Activated CD8-positive, alpha-beta memory T cell treated with anti-CD3 and anti-CD28 coated beads, Interleukin-2, amount 50 U/mL, for 48 hours (primary cell): ENCODE measurements at places on chromosomes 5 and 9.

- DNase-seq = no peak
These were observed 8.8 kb upstream of the N4BP3 start for GRCh38 chr5:178104492-178104891.

GRCh38 chr9:25481372-25481771, 196.9 kb downstream of the TUSC1 start:
- DNase-seq = no peak

- no peak for DNase-seq
These were observed 21.4 kb upstream of the LECT2 start for GRCh38 chr5:135976216-135976615.

DNA sequence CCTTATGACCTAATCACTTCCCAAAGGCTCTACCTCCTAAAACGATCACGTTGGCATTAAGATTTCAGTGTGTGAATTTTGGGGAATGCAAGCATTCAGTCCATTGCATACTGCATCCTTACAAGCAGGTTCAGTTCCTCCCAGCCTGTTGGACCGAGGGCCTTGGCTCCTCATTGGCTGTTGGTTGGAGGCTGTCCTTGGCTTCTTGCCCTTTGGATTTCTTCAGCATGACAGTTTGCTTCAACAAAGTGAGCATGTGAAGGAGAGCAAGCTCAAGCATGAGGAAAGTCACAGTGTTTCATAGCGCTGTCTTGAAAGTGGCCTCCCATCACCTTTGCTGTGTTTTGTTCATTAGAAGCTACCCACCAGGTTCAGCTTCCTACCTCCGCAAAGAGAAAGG, 109.5 kb downstream of the GADD45G start:
- no peak for DNase-seq

DNA sequence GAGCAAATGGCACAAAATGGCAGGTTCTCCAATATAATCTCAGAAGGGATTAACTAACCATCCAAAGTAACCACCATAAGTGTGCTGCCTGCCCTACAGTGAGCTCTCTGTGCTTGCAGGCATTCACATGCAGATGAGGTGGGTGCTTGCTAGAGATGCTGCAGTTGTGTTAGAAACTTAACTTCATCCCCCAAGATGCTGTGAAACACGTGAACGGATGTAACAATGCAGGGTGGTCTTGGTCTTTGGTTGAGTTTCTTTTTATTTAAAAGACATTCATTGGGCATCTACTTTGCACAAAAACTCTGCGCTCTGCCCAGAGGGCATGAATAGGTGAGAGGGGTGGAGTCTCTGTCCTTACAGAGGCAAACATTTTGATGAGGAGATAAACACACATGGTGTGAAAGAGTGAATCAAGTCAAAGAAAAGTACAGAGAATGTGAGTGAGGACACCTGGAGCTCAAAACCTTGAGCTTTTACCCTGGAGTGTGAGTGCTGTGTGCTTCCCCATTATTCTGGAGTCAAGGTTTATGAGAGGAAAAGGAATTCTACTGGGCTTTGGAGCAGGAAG, 143.9 kb upstream of the DAP start:
- no peak for DNase-seq

GRCh38 chr9:104772714-104773510, 9.0 kb downstream of the NIPSNAP3B start:
- no peak for DNase-seq

DNA sequence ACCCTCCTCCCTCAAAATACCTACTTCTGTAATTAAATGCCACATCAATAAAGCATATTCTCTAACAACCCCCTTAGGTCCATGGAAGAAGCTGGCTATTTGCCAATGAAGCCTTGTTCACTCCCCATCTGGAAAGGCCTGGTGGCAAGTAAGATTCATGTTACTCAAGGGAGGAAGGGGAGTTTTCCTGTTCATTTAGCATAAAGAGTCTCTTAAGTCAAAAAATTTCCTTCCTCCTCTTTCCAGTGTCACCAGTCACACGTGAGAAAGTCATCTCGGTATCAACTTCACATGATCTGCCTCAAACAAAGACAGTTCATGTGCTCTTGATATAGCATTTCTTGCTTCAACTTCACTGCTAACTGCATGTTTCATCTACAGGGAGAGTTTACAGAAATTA, 32.7 kb upstream of the RIC1 start:
- no peak for DNase-seq

- DNase-seq = peak; percentile 82
These were observed at the start of gene CAMK4 for GRCh38 chr5:111223787-111224560. Gene CAMK4, plus strand, starts transcription at chr5:111224384. Its CDS starts 100 bp downstream, at chr5:111224484.

DNA sequence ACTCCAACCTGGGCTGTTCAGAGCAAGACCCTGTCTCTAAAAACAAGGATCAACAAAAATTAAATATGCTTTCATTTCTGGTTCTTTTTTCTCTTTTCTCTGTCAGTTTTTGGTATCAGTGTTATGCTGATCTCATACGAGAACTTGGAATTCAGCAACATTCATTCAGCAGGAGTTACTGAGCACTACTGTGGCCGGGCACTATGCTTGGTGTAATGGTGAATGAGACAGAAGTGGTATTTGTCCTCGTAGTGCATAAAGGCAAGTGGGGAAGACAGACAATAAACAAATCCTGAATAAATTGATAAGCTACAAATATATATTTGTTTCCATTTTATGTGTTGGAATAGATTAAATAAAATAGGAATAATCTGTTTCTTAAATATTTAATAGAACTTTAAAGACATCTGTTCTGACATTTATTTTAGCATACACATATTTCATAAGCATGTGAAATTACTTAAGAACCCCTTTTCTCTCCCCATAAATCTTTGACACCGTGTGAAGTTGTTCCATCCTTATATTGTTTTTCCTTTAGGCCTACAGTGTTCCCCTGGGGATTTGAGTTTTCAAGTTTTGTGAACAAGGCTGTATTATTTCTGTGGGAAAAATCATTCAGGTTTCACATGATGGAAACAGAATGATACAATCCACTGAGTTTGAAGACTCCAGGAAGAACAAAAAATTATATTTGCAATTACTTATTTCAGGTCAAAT, 24.6 kb downstream of the UBAP1 start:
- no peak for DNase-seq

DNA sequence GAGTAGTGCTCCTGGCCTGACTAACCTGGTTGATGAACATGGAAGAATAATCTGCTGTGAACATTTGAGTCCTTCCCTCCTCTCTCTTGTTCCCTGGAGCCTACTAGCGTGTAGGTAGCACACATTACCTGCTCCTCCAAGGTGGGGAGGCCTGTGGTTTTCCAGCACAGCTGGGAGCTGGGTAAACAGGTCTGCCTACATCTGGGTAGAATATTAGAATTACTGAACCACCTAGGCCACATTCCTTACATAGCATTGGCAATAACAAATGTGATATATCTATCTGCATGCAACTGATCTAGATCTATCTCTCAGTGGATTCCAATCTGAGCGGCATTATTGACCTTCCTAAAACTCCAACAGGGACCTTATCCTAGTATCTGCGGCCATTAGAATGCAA, 151.0 kb upstream of the ZNF366 start:
- DNase-seq = no peak

DNA sequence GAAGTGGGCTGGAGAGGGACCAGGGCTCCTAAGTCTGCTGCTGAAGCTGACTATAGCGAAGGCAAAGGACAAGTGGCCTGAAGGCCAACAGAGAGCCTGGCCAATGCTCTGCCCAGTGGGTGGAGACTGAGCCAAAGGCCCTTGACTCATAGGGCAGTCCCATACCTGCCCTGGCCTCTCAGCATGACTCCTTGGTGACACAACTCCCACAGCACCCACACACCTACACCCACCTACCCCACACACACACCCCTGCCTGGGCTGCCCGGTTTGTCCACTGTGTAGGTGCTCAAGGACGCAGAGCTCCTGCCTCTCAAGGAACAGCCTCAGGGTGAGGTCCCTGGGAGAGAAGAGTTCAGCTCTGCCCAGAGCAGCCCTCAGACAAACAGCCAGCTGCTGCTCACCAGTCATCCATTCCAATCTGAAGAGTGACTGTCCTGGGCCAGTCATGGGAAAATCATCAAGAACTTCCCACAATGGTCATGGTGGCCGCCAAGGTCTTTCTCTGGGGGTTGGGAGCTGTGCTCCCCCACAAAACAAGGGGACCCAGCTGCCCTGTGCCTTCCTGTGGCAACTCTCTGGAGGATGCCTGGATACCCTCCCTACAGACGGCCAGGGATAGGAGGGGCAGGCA, 5.0 kb downstream of the TNIP1 start:
- no peak for DNase-seq

- DNase-seq = no peak
These were observed 149.7 kb downstream of the SGCD start for GRCh38 chr5:156476678-156477077.

- DNase-seq = no peak
These were observed 7.1 kb downstream of the NFX1 start for GRCh38 chr9:33297432-33297831.

- no peak for DNase-seq
These were observed 974.2 kb upstream of the C9orf72 start for GRCh38 chr9:28547527-28547926.

DNA sequence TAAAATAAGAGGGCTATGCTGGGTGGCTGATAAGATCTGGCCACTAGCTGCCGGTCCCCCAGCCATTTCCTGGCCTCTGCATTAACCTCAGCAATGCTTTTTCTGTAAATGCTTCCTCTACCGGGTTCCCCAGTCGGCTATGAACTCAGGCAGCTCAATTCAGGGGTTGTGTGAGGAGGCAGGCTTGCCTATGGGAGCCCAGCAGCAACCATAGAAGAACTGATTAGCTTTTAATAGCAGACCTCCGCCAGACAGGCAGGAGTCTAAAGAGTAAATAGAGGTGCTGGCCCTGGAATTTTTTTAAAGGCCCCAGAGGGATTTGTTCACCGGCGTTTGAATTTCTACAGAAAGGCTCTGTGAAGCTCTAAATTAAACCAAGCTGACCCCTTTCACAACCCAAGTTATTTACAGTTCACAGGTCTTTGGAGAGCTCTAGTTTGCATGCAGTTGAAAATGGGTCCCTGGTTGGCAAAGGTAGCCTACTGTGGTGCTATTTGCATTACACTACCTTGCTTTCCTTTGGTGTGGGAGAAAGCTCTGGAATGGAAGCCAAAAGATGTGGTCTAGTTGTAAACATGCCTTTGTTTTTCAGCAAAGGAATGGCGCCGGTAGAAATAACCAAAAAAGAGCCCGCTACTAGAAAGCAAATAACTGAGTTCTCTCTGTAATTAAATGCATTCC, 289.7 kb upstream of the SEMA6A start:
- no peak for DNase-seq

- DNase-seq = no peak
These were observed 545 bp downstream of the HMGCS1 start for GRCh38 chr5:43312699-43313034.

GRCh38 chr9:135533674-135534073, 12.3 kb upstream of the OBP2A start:
- DNase-seq = peak; percentile 20

DNA sequence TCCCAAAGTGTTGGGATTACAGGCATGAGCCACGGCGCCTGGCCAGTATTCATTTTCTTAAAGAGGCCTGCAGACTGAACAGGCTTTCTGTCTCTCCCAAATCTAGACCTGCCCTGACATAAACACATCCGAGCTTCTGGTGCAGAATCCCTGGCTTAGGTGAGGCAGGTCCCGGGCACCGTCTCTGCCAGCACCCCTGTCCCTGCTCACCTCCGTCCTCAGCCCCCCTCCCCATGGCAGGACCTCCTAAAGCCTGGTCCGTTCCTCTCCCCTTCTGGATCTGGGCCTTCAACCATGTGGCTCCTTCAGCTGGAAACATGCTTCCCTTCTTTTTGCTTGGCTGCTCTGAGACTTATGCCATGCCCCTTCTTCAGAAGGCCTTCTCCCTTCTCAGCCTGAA, 22.7 kb upstream of the RXRA start:
- no peak for DNase-seq

GRCh38 chr5:90054612-90055011, 354.9 kb downstream of the CETN3 start:
- DNase-seq = no peak

DNA sequence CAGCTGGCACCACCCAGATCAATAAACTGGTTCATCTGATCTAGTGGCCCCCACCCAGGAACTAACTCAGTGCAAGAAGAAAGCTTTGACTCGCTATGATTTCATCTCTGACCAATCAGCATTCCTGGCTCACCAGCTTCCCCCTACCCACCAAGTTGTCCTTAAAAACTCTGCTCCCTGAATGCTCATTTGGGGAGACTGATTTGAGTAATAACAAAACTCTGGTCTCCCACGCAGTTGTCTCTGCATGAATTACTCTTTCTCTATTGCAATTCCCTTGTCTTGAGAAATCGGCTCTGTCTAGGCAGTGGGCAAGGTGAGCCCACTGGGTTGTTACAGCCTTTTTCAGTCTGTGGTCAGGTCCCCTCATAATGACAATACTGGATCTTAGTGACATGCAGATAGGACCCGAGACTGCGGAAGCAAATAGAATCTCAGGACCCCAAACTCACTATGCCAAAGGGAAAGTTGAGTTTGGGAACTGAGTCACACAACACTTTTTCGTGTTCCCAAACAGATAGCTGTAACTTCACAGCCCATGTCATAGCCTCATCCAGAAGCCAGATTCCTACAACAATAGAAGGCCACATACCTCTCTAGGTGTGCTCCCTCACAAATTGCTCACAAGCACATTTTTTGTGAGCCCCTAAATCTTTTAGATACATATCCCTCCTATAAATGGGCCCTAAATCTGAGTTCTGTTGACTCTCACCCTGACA, 175.2 kb upstream of the RAI14 start:
- DNase-seq = no peak

GRCh38 chr5:135072387-135073281, 38.6 kb upstream of the PITX1 start:
- no peak for DNase-seq

DNA sequence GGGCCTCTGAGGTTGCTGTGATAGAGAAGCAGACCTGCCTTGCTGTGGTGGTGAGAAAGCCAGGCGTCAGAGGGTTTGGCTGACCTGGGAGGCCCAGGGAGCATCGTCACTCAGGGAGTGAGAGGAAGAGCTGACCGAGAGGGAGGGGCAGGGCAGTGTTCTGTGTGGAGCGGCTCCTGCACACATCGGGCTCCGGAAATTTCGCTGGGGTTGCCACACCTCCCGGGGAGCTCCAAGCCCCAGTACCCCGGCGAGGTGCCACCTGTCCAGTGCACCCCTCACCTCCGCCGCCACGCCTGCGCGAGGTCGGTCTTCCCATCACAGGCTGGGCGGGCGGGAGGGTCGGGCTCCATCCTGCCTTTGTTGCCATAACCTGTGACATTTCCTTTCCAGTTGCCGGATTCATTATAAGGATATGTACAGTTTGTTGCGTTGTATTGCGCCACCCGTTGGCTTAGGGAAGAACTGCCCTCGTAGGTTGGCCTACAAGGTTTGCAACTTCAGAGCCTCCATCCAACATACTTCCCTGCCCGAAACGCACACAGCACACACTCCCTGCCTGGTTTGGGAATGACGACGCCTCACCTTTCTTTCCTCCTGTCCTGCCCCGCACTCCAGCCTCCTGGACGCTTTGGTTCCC, 223.2 kb downstream of the CACNA1B start:
- DNase-seq = peak; percentile 37

GRCh38 chr9:124149992-124150391, 107.8 kb upstream of the NEK6 start:
- DNase-seq = no peak
